ENCODE measurements at places on chromosomes 2 and 18.

GRCh38 chr2:69989441-69990105, 28.1 kb upstream of the ASPRV1 start:
- no peak for DNase-seq

GRCh38 chr2:158270536-158270935, 168.9 kb downstream of the UPP2 start:
- no peak for DNase-seq

GRCh38 chr2:73085691-73086090, 14.2 kb upstream of the SFXN5 start:
- DNase-seq = peak; percentile 55

GRCh38 chr18:57276829-57277228, 75.5 kb upstream of the ST8SIA3 start:
- DNase-seq = no peak

DNA sequence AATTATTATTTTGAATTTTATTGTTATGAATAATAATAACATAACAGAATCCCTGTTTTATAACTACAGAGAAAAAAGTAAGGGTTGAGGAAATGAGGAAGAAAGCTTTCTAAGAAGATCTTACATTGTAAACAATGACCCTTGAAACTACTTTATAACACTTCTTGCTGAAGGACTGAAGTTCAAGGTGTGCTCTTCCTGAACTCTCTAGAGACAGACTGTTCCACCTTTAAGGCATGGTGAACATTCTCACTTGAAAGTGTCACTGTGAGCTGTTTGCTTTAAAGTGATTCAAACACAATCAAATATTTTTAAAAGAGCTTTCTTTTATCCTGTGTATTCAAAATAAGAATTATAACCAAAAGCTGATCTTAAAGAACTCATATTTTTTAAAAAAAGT, 131.5 kb downstream of the DNAH7 start:
- no peak for DNase-seq

- no peak for DNase-seq
Observed at GRCh38 chr18:3500016-3500415, 50.0 kb downstream of the TGIF1 start.

- DNase-seq = no peak
Observed at GRCh38 chr2:60840880-60841279, 40.5 kb upstream of the REL start.

- no peak for DNase-seq
Observed at GRCh38 chr2:234793212-234793785, 158.5 kb upstream of the SH3BP4 start.

DNA sequence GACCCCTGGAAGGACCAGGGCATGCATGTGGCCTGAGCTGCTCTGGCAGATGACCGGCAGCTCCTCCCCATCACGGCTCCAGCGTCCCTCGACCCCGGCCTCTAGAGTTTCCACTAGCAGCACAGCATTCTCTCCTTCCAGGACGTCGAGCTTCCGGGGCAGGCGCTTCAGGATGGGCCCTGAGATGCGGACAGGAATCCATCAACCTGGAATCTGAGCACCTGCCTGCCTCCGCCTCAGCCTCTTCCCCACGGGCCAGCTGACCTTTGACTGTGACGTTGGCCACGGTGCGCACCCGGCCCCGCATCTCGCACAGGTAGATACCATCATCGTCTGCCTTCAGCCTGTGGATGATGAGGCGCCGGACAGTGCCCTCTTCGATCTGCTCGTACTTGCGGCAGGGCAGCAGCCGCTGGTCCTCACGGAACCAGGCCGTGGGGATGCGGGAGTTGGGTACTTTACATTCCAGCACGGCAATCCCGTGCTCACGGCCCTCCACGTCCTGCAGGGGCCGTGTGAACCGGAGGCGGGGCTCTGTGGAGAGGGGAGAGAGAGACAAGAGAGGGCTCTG, 3.5 kb downstream of the OBSL1 start:
- DNase-seq = no peak

- no peak for DNase-seq
Observed at GRCh38 chr2:96695602-96696001, 44.3 kb downstream of the LMAN2L start.

Data from AML-193 (cell line).